ENCODE measurements at places on chromosomes 2 and 18. TPM values are rescaled to one million over a fixed set of nuclear protein-coding genes. Genes with fewer than 3 reads are reported as not detected.

SRD5A2 gene
- not detected for total RNA-seq

RTN4 gene
- 69.3 TPM for total RNA-seq

CACNB4 gene
- total RNA-seq, result 0.58 TPM

AMER3 gene
- total RNA-seq, result not detected

All from naive thymus-derived CD8-positive, alpha-beta T cell (primary cell).